ENCODE measurements at places on chromosomes 16 and 17.

DNA sequence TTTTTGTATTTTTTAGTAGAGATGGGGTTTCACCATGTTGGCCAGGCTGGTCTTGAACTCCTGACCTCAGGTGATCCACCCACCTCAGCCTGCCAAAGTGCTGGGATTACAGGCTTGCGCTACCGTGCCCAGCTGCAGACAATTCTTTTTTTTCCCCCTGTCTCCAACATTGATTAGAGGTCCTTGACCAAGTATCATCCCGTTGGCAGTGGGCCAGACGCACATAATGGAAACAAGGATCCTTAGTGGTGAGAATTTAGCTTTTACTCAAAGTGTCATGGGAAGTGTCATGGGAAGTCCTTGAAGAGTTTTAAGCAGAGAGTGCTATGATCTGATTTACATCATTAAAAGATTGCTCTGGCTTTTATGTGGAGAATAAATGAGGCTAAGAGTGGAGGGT is 2.1 kb upstream of the FBXO47 start:
- DNase-seq: no peak

DNA sequence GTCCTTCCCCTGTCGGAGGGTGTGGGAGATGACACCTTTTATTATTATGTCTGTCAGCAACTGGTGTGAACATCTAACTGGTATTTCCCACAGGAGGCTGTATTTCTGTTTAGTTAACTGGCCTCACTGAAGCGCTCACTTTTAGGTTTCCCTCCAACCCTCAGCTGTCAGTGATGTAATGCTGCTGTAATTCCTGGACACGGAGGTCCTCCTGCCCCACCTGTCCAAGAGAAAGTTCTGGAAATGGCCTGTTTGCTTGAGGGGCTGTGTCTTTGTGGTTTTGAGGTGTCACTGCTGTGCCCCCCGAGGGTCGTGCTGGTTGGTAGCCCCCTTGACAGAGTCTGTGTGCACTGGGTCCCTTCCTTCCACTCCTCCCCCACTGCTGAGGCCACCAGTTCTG is 11.5 kb downstream of the KCNJ12 start:
- DNase-seq: no peak

DNA sequence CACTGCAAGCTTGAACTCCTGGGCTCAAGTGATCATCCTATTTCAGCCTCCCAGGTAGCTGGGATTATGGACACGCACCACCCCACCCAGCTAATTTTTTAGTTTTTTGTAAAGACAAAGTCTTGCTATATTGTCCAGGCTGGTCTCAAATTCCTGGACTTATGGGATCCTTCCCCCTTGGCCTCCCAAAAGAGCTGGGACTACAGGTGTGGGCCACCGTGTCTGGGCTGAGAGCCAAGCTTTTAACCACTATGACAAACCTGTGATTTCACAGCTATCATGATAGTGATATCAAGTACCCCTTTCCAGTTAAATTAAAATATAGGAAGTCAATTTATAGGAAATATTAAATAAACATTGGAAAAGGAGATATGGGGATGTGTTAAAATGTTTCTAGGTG is 74.6 kb upstream of the IRX6 start:
- DNase-seq: no peak

- DNase-seq: peak; percentile 87
Observed at GRCh38 chr17:76191896-76192295, 48.4 kb downstream of the RNF157 start.

- DNase-seq: no peak
Observed at GRCh38 chr16:88760424-88761142, 24.4 kb downstream of the PIEZO1 start.

DNA sequence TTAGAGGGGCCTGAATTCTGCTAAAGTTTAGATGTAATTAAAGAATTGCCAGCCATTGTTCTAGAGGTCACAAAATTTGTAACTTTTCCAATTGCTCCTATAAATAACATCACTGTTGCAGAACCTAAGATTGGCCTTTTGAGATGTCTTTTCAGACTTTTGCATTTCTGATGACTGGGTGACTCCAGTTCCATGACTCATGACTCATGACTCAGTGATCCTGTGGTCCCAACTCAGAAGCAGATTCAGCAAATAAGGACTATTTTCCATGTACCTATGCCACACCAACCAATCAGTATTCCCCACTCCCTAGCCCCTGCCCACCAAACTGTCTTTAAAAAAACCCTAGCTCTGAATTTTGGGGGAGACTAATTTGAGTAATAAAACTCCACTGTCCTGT is 740.9 kb downstream of the CDH8 start:
- DNase-seq: no peak

DNA sequence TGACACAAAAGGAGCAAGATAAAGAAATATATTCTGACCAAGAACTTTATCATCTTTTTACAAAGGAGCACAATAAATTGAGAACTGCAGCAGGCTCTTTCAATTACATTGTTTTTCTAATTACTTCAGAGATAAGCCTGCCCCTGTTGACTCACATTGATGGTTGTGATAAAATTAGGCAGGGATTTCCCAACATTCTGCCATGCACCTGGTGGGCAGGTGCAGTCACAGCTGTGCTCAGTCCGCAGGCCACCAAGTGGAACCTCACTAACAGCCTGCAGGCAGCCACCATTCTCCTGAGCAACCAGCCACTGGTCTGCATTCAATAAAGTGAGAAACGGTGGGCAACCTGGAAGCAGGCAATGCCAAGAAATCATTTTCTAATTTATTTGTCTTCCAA is 5.1 kb downstream of the FANCA start:
- DNase-seq: no peak

- DNase-seq: no peak
Observed at GRCh38 chr16:2671741-2672140, 10.6 kb upstream of the KCTD5 start.

DNA sequence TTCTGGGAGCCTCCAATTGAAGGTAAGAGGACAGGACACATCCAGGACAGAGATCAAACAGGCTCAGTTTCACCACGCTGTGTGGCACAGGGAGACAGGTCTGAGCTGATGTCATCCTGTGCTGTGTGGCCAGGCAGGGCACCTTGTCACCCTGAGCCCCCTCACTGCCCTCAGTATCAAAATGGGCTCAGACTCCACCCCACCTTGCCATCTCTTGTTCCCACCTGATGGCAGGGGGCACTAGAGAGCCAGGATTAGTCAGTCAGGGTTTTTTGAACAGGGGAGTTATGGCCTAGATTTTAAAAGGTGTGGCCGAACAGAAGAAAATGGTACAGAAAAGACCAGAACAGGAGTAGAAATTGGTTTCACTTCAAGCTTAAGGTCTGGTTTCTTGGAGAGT is 2.6 kb downstream of the KAT2A start:
- peak; percentile 54 for DNase-seq

DNA sequence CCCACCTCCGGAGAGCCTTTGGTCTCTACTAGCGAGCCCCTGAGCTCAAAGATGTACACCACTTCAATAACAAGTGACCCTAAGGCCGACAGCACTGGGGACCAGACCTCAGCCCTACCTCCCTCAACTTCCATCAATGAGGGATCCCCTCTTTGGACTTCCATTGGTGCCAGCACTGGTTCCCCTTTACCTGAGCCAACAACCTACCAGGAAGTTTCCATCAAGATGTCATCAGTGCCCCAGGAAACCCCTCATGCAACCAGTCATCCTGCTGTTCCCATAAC is 702 bp downstream of the SPN start:
- DNase-seq: peak; percentile 26

- DNase-seq: no peak
Observed at GRCh38 chr17:15340966-15341365, 431 bp downstream of the TEKT3 start.

- DNase-seq: no peak
Observed at GRCh38 chr17:36650096-36650775, 48.9 kb downstream of the MRM1 start.

Measured in CD4-positive, alpha-beta T cell treated with Interleukin-17A for 1 hour (primary cell).